ENCODE measurements at places on chromosomes 6 and 20.

GRCh38 chr6:158046201-158047126 lies 64.8 kb downstream of the SYNJ2 start:
- no peak for DNase-seq

DNA sequence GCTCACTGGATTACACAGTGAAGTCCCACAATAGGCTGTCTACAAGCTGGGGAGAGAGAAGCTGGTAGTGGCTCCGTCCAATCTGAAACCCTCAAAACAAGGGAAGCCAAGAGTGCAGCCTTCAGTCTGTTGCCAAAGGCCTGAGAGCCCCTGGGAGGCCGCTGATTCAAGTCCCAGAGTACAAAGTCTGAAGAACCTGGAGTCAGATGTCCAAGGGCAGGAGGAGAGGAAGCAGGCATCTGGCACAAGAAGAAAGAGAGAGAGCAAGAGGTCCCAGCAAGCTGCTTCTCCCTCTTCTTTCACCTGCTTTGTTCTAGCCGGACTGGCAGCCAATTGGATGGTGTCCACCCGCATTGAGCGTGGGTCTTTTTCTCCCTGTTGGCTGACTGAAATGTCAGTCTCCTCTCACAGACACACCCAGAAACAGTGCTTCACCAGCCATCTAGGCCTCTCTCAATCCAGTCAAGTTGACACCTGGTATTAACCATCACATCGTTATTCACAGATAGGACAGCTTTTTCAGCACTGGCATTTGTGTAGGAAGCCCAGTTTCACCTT lies 51.2 kb downstream of the CRYBG1 start:
- no peak for DNase-seq

- DNase-seq = no peak
Measured at GRCh38 chr6:15358579-15359327, 112.9 kb downstream of the JARID2 start.

GRCh38 chr6:7203939-7204338 lies 96.2 kb downstream of the RREB1 start:
- DNase-seq = no peak

- no peak for DNase-seq
Measured at GRCh38 chr6:108102965-108103364, 28.4 kb upstream of the OSTM1 start.

DNA sequence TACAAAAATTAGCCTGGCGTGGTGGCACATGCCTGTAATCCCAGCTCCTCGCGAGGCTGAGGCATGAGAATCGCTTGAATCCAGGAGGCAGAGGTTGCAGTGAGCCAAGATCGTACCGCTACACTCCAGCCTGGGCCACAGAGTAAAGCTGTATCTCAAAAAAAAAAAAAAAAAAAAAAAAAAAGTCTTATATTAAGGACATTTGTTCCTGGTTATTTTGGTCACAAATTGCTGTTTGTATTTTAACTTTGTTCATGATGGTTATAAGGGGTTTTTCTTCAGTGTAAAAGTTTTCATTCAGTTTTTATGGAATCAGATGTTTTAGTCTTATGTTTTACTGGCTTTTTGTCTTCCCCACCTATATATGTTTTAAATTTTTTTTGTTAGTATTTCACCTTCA lies 13.9 kb downstream of the FILIP1 start:
- no peak for DNase-seq

DNA sequence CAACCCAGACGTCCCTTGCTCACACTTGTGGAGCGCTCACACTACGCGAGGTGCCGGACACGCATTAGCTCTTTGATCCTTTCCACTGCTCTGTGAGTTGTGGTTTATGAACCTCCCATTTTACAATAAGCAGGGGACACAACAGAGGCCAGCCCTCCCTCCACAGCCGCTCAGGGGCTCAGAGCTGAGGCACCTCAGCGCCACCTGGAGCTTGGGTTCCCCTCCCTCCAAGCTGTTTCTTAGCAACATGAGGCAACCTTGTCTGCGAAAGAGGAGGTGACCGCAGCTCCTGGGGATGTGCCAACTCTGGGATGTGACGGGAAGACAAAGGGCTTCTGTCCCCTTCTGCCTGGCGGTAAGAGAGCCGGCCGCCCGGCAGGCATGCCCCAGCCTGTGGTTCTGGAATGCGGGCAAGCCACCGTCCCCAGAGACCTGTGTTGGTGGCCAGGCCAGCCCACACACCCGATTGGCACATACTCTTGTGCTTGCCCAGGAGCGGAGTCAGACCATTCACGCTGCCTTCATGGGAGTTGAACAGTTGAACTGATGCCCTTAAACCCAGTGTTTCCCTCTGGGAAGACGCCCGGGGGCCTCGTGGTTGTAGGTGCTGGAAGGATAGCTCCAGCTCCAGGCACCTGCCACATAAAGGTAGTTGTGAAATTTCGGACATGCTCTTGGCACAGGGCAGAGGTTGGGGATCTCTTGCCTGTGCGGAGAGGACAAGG lies 44.5 kb downstream of the RBM38 start:
- no peak for DNase-seq

- no peak for DNase-seq
Measured at GRCh38 chr20:47281376-47281775, 75.1 kb downstream of the ZMYND8 start.

- no peak for DNase-seq
Measured at GRCh38 chr20:51319522-51319921, 223.0 kb downstream of the NFATC2 start.

DNA sequence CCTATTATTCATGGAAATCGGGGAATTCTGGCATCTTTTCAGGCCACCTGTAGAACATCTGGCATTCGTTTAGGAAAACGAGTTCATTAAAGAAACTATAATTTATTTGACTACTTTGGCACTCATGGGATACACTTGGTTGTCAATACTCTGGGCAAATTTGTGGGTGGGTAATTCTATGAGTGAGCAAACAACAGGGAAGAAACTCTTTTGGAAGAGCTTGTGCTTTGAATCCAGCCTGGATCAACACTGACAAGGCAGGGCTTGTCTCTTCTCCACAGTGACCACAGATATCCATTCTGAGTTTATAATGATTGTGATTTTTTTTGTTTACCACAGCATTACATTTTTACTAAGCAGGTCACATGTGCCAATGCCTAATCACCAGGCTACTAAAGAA lies 394.7 kb downstream of the THBS2 start:
- DNase-seq = no peak

GRCh38 chr6:21132856-21133838 lies 460.4 kb upstream of the SOX4 start:
- DNase-seq = no peak

DNA sequence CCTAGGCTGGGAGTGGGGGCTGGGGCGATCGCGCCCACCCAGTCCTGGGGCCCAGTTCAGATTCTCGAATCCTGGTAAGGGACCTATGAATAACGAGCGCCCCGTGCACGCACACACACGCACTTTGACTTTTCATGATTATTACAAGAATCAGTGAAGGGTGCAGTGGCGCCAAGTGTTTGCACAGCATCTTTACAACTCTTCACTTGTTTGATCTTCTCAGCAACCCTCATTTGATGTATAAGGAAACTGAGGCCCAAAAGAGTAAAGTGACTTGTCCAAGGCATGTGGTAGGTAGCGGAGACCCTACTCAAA lies 863 bp upstream of the LRFN2 start:
- DNase-seq = no peak

DNA sequence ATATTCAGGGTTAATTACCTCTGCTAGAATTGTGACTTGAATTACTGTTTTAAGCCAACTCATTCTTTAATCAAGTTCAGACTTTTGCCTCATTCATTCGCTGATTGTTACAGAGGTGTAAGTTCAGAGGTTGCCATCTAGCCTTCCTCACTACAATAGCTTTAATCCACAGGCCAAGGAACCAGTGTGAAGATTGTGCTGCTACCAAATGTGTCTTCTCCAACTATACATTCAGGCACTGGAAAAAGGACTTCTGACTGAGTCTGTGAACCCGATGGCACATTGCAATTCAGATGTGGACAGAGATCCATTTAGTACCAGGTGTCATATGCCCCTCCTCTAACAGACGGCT lies 111.2 kb upstream of the ADGRF1 start:
- DNase-seq = no peak

DNA sequence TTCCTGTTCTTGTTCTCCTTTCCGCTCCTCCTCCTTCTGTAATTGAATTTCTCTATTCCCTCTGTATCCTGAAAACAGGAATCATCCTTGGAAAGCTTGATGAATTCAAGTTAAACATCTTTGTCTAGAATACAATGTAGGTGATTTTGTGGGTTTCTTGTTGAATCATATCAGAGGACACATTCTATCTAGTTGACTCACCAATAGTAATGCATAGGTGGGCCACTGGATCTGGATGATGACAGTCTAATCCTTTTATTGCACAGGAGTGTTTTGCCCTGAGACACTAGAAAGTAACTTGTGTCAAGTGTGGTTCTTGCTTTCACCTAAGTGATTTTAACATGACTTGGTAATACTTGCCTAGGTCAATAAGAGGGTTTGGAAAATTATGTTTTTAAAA lies 164.3 kb downstream of the RFPL4B start:
- DNase-seq = no peak

DNA sequence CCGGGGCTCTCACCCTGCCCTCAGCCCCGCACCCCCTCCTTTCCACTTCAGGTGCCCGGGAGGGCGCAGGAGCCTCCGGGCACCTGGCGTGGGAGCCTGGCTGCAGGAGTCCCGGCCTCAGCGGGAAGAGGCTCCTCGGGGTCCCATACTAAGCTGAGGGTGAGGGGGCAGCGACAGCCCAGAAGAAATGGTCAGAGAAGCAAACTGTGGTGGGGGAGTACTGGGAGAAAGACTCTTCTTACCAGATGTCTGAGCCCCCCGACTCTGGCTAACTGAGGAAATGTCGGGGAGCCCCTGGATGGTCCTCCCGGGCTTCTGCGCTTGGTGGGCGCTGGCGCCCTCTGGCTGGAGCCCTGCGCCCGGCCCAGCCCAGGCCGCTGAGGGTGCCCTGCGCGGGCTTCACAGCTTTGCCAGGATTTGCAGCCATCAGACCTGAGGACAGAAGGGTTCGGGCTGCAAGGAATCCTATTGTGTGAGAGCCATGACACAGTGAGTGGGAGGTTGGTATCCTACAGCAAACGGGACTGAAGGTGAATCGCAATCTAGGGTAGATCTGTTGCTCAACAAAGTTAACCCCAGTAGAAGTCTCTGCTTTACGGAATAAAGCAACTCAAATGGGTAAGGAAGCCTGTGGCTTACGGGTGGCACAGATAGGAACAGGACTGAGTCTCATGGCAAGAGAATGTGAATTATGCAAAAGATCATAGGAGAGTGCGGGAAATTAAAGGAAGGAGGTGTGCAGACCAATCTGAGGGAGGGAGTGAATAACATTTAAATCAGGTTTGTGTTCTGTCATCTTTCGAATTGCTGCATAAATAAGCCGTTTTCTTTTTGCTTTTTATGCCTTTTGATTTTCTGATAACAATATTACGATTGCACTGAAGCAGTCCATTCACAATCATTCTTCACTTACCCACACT lies 639 bp upstream of the RCAN2 start:
- DNase-seq = no peak

DNA sequence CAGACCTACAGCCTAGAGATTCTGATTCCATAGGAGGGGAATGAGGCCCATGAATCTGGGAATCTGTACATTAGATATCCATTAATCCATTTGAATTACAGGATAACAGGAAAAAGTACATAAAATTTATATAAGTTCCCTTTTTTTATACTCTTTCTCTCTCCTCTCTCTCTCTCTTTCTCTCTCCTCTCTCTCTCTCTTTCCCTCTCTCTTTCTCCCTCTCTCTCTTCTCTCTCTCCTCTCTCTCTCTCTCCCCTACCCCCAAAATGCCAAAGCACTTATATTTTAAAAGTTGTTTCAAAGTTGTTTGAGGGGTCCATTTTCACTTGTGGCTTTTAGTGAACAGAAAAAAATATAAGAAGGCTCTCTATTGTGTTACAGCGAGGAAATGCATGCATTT lies 15.1 kb downstream of the TSHZ2 start:
- DNase-seq = no peak

GRCh38 chr6:6557504-6557839 lies 31.0 kb upstream of the LY86 start:
- no peak for DNase-seq

GRCh38 chr6:14897831-14898230 lies 348.0 kb upstream of the JARID2 start:
- DNase-seq = no peak

DNA sequence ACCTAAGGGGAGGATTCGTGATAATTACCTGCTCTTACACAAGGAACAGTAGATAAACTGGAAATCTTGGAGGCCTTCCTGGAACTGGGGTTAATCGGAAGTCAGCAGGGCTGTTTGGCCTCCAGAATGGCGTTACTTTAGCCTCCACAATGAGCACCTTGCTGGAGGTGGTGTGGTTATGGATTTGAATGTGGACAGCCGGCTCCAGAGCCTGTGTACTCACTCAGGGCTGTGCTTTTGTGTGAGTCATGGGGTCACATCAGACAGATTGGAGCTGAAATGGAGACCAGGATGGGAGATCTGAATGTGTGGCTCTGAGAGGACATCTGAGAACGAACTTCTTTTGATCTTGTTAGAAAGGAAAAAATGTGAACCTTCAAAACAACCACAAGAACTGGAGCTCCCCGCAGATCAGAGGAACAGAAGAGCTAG lies 30.4 kb downstream of the IGF2R start:
- no peak for DNase-seq

DNA sequence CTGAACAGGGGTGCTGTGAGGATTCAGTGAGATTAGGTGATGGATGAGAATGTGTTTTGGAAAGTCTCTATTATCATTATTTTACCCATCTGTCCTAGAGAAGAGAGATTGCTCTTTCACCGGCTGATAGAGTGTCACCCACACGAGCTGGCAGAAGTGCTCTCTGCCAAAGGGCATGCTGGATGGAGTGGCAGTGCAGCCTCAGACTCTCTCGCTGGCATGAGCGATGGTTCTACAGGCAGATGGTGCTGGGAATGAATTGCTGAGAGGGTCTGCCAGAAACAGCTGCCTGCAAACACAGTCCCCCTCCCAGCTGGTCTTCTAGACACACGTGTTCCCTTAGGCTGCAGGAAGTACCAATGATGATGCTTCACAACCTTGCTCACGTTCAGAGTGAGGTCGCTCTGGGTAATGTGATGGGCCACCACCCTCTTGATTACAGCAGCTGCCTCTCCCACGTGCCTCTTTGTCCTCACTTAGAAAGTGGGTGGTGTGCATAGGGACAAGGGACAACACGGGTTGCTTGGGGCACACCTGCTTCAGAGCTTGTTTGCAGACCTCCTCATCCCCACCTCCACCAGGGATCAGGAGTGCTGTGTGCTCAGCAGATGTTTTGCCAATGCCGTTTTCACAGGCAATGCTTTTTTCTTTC lies 84.7 kb downstream of the FOXA2 start:
- DNase-seq = no peak

DNA sequence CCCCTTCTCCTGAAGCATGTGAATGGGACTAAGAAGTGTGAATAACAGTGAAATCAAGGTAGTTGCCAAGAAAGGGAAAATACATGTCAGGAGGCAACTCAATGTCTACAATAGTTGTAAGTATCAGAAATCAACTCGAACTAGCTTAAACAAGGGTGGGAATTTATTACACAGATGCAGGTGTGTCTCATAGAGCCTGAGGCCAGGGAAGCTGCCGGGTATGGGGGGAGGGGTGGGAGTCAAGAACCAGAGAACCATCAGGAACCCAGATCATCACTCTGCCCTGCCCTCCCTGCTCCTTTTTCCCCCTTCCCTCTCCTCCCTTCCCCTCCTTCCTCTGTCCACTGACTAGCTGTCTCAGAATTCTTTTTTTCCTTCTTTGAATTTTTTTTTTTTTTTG lies 34.9 kb upstream of the BMP6 start:
- no peak for DNase-seq
